MCF 10A (cell line): ENCODE measurements at places on chromosomes 4 and X. TPM values are rescaled to one million over a fixed set of nuclear protein-coding genes. Genes with fewer than 3 reads are reported as not detected.

DNA sequence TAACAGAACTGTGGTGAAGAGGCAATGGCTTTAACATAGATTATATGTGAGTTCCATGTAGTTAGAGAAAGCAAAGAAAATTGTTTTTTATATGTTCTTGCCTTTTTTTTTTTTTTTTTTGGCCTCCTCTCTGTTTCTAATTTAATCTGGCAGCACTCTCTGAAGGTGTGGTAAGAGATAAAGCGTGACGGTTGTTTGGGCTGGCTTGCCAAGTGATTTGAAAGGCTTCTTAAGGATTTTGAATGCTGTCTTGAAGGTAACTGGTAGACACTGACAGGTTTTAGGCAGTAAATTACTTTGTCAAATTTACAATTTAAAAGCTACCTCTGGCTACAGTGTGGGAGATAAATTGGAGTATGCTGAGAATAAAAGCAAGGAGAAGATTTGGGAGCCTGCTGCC is 269.3 kb upstream of the HS3ST1 start:
- DNase-seq = peak; percentile 40
- peak overlapping the region; percentile 72 for H3K27ac ChIP-seq

- H3K27ac ChIP-seq = no peak overlapping the region
- no peak for DNase-seq
- H3K4me3 ChIP-seq = no peak overlapping the region
- no peaks in the 10 kb centered on the region for H3K36me3 ChIP-seq
- H3K27me3 ChIP-seq = no peaks in the 10 kb centered on the region
These were observed 408.5 kb downstream of the GLUD2 start for GRCh38 chrX:121455890-121456289.

GRCh38 chr4:69876071-69876470 is 16.1 kb upstream of the SULT1E1 start:
- H3K4me1 ChIP-seq = no peaks in the 10 kb centered on the region
- DNase-seq = no peak
- H3K27ac ChIP-seq = no peak overlapping the region
- no peak overlapping the region for H3K4me3 ChIP-seq
- H3K27me3 ChIP-seq = no peaks in the 10 kb centered on the region

DNA sequence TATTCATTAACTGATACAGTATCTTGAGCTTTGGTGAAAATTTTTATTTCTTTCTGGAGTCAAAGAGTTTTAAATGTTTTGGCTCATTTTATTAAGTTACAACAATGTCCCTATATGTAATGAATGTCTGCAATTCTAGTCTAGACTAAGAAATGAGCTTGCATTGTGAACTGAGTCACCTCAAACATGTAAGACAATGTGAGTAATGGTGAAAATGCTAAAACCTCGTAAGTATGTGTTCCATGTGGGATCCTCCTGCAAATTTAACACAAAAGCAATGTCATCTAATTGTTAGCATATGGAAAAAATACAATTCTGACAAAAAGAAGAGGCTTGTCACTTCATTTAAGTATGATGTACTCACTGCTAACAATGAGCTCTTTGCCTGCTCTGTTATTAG is 480.5 kb upstream of the FSTL5 start:
- DNase-seq = no peak
- H3K36me3 ChIP-seq = no peaks in the 10 kb centered on the region
- H3K27ac ChIP-seq = no peak overlapping the region
- no peaks in the 10 kb centered on the region for H3K4me1 ChIP-seq
- H3K27me3 ChIP-seq = no peaks in the 10 kb centered on the region
- H3K4me3 ChIP-seq = no peak overlapping the region

- no peak overlapping the region for H3K27ac ChIP-seq
- DNase-seq = no peak
- no peaks in the 10 kb centered on the region for H3K27me3 ChIP-seq
- H3K36me3 ChIP-seq = no peaks in the 10 kb centered on the region
- no peaks in the 10 kb centered on the region for H3K4me1 ChIP-seq
These were observed 10.8 kb upstream of the HADH start for GRCh38 chr4:107978716-107979451.

DNA sequence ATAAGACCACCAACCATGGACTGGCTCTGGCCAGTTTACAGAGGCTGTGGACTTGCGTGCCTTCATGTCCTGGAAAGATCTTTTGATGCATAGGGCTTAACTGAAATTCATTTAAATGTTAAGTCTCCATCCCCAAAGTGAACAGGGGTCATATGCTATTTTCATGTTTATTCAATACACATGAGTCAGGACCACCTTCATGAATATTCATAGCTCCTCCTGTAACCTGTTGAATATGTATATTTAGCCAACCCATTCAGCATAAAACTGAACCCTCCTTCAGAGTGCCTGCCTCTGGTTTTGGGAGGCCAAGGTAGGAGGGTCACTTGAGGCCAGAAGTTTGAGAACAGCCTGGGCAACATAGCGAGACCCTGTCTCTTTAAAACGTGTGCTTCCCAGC is 7.1 kb downstream of the CTPS2 start:
- no peak for DNase-seq
- no peak overlapping the region for H3K27ac ChIP-seq
- H3K36me3 ChIP-seq = peaks cover 15% of the 10 kb centered on the region
- no peaks in the 10 kb centered on the region for H3K4me1 ChIP-seq
- peaks cover 41% of the 10 kb centered on the region for H3K27me3 ChIP-seq

GRCh38 chr4:145553375-145553774 is 65.8 kb upstream of the MMAA start:
- peaks cover 39% of the 10 kb centered on the region for H3K36me3 ChIP-seq
- H3K4me3 ChIP-seq = no peak overlapping the region
- peaks cover 8% of the 10 kb centered on the region for H3K4me1 ChIP-seq
- no peak for DNase-seq
- no peak overlapping the region for H3K27ac ChIP-seq

GRCh38 chr4:81214881-81215868 is at the start of gene PRKG2:
PRKG2 (minus strand) TSS chr4:81215222; CDS start chr4:81205047, 10,175 bp downstream.
- no peaks in the 10 kb centered on the region for H3K4me1 ChIP-seq
- no peak within 1 kb of the TSS for H3K27ac ChIP-seq
- H3K36me3 ChIP-seq = no peaks in the 10 kb centered on the region
- DNase-seq = no peak
- no peaks in the 10 kb centered on the region for H3K27me3 ChIP-seq

GRCh38 chrX:554271-554670 is 76.3 kb upstream of the SHOX start:
- H3K4me3 ChIP-seq = no peak overlapping the region
- H3K27ac ChIP-seq = no peak overlapping the region
- H3K36me3 ChIP-seq = peaks cover 6% of the 10 kb centered on the region
- DNase-seq = no peak
- H3K27me3 ChIP-seq = no peaks in the 10 kb centered on the region
- no peaks in the 10 kb centered on the region for H3K4me1 ChIP-seq

DNA sequence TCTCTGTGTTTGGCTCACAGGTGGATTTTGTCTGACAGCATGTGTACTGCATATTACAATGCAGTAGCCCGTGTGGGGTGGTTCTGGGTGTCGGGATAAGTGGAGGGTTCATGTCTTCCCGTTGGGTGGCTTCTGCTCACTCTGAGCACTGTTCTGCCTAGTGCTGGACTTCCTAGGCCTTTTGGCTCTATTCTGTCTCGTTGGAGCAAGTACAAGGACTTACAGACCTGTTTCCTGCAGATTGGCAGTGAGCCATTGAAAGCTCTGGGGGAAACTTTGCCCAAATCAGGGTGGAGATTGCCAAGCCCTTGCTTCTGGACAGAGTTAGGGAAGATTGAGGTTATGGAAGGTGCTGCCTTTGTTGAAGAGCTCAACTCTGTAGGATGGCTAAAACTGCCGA is 91.1 kb upstream of the SLC4A4 start:
- no peak for DNase-seq
- no peak overlapping the region for H3K27ac ChIP-seq
- H3K27me3 ChIP-seq = no peaks in the 10 kb centered on the region
- H3K36me3 ChIP-seq = no peaks in the 10 kb centered on the region
- H3K4me3 ChIP-seq = no peak overlapping the region
- H3K4me1 ChIP-seq = no peaks in the 10 kb centered on the region

DNA sequence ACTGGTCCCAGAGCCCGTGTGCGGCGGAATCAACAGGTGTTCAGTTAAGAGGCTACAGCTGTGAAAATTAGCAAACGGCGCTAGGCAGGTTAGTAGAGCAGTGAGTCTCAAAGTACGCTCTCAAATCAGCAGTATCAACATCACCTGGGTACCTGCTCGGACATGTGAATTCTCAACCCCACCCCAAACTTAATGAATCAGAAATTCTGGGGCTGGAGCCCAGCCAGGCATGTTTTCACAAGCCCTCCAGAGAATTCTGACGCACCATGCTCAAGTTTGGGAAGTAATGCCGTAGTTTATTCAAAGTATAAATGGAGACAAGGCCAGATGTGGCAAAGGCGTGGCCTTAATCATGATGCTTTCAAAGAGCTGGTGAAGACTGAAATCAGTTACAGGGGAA is 58.2 kb upstream of the PTCHD1 start:
- H3K27ac ChIP-seq = no peak overlapping the region
- no peaks in the 10 kb centered on the region for H3K36me3 ChIP-seq
- H3K4me1 ChIP-seq = peaks cover 6% of the 10 kb centered on the region
- H3K27me3 ChIP-seq = peaks cover 38% of the 10 kb centered on the region
- peak; percentile 80 for DNase-seq

DNA sequence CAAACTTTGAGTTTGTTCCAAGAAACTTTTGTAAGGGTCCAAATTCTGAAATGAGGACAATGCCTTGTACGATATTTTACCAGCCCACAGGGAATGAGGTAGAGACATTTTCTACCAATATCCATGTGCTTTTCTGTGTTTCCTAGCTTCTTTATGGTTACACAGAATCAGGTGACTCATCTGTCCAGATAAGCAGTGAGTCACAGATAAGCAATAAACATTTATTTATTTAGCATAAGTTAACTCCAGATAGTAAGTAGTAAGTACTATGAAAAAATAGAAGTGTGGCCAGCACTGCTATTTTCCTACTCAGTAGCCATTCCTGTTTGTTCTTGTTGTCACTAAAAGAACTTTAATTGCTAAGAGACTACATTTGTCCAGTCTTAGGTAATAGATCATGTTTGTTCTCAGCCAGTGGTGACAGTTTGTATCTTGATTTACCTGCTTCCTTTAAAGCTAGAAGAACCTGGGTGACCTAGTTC is 7.4 kb downstream of the AFF1 start:
- H3K27ac ChIP-seq = no peak overlapping the region
- H3K36me3 ChIP-seq = peaks cover 9% of the 10 kb centered on the region
- H3K27me3 ChIP-seq = no peaks in the 10 kb centered on the region
- DNase-seq = no peak
- no peak overlapping the region for H3K4me3 ChIP-seq
- peaks cover 31% of the 10 kb centered on the region for H3K4me1 ChIP-seq

DNA sequence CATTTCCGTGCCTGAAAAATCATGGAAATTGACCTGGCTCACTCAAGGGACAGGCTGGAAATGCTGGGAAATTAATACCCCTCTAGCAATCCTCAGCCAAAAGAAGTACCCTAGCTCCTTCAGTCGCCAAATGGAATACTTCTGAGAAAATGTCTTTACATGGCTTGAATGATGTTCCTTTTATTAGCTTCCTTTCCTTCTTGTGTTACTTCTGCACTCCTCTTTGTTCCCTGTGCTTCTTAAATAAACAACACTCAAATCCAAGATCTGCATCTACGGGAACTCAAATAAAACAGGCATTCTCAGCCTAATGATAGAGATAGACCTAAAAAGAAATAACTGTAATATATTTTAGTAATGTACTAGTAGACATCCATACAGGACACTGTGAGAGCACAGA is 36.1 kb downstream of the SPARCL1 start:
- H3K4me3 ChIP-seq = no peak overlapping the region
- H3K36me3 ChIP-seq = no peaks in the 10 kb centered on the region
- no peak for DNase-seq
- no peaks in the 10 kb centered on the region for H3K27me3 ChIP-seq
- no peak overlapping the region for H3K27ac ChIP-seq

GRCh38 chr4:93835929-93836328 is 7.4 kb downstream of the ATOH1 start:
- peaks cover 11% of the 10 kb centered on the region for H3K4me1 ChIP-seq
- H3K27me3 ChIP-seq = peaks cover 12% of the 10 kb centered on the region
- no peak overlapping the region for H3K27ac ChIP-seq
- H3K4me3 ChIP-seq = no peak overlapping the region
- H3K36me3 ChIP-seq = no peaks in the 10 kb centered on the region

The HEPH gene
- total RNA-seq = 0.27 and 0.40 TPM in 2 replicates

The CD38 gene
- total RNA-seq = not detected in 2 replicates

The TMEM255A gene
- not detected in 2 replicates for total RNA-seq

The ADGRG2 gene
- total RNA-seq = 6.4 and 8.6 TPM in 2 replicates

The SUPT20HL1 gene
- not detected in 2 replicates for total RNA-seq

The MAGEA10 gene
- total RNA-seq = not detected in 2 replicates
